Activated gamma-delta T cell treated with anti-CD3 and anti-CD28 coated beads, Interleukin-2, amount 50 U/mL, for 16 hours (primary cell): ENCODE measurements at places on chromosomes 11 and 22.

DNA sequence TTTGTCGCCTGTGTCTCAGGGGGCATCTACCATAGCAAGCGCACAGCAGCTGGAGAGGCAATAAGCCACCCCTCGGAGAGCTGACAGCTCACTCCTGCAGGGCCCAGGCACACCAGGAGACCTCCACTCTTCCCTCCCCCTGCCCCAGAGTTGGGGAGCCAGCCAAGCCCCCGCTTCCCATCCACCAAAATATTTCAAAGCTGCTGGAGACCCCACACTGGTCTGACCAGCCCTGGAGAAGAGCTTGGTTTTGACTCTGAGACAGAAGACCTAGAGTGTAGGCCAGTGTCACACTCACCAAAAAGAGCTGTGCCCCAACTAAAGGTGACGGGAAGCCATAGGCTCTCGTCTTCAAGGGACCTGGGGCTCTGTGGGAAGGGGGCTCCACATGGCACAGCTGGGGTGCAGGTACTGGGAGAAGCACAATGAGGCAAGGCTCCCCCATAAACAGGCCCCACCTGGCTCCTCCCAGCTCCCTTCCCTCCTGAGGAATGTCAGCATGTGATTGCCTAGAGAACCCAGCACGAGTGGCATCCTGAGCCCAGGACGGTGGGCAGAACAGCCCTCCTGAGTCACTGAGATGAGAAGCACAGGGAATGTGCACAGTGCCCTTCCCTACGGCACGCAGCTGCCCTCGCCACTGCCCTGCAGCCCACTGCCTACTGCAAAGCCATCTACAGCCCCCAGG lies 5.8 kb upstream of the GNAZ start:
- no peak for DNase-seq

GRCh38 chr11:108199446-108200321 lies 22.8 kb downstream of the NPAT start:
- DNase-seq: no peak

DNA sequence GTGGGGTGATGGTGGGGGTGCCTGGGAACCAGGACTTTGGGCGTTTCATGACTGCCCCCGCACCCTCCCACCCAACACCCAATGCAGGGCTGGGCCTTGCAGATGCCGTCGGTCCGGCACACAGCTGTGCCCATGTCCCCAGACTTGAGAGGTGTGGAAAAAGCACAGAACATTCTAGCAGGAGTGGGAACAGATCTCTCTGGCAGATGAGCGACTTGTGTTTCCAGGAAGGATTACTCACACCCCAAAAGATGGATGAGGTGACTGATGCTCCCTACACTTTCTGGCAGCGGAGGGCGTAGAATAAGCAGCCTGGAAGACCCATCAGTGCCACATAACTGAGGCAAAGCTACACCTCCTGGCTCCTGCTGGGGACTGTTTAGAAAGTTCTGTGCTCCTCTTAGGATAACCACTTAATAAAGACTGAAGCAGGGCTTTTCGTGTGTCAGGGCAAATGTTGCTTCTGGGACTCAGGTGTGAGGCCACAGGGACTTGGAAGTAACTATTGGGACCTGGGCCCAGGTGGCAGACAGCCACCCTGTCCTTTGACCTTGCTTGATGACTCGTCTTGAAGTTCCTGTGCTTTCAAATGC lies 24.2 kb downstream of the FBLN1 start:
- DNase-seq: no peak

DNA sequence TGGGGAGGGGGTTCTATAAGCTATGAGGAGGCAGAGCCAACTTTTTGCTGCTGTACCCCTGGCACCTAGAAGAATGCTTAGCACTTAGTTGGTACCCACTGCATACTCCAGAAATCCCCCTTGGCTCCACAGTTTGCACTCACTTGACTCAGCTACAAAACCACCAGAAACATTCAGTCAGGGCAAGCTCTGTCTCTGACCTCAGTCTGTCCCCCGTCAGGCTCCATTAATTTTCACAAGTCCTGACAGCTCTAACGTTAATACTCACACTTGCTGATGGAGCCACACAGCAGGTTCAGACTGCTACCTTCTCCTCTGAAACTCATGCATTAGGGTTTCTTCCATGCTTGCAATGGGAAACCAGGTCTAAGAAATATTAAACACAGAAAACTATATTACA lies 81.7 kb downstream of the MPPED2 start:
- DNase-seq: no peak

GRCh38 chr22:34761111-34761510 lies 304.8 kb upstream of the ISX start:
- DNase-seq: no peak

DNA sequence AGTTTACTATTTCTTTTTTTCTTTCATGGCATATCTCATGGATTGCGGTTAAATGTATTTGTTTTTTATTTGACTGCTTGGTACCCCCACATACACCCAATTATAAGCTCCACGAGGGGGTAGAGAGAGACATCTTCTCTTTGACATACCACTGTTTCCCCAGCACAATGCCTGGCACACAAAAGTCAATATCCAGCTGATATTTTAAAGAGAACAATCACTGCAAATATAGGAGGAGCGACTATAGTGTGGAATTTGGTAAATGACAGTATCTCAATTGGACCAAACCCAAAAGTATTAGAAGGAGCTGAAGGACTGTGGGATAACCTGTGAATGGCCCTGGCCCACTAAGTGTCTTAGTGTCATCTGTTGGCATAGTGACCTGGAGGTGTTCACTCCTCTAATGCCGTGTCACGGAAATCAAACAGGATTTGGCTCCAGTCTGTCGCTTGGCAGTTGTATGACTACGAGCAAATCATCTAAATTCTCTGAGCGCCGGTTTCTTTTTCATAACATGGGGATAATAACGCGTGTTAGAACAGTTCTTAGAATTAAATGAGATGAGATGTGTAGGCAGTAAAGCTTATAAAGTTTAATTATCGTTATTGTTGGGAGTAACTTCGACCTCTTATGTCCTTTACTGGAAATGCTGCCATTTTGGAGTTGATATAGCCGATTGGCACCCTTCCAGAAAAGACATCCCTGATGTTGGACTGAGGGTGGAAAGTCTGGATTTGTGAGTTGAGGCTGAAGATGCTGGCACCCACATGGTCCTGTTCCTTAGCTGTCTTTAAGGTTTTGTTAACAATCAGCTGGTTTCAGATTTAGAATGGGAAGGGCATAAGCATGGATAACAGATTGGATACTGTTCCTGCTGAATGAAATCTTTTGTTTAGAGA lies 144.5 kb downstream of the DBX1 start:
- DNase-seq: no peak
